Effector memory CD4-positive, alpha-beta T cell (primary cell): ENCODE measurements at places on chromosomes 11 and 22.

- no peak for DNase-seq
- no peak overlapping the region for H3K4me3 ChIP-seq
- no peaks in the 10 kb centered on the region for H3K36me3 ChIP-seq
- H3K27me3 ChIP-seq = no peaks in the 10 kb centered on the region
Observed at GRCh38 chr11:15523543-15523942, 408.8 kb downstream of the INSC start.

DNA sequence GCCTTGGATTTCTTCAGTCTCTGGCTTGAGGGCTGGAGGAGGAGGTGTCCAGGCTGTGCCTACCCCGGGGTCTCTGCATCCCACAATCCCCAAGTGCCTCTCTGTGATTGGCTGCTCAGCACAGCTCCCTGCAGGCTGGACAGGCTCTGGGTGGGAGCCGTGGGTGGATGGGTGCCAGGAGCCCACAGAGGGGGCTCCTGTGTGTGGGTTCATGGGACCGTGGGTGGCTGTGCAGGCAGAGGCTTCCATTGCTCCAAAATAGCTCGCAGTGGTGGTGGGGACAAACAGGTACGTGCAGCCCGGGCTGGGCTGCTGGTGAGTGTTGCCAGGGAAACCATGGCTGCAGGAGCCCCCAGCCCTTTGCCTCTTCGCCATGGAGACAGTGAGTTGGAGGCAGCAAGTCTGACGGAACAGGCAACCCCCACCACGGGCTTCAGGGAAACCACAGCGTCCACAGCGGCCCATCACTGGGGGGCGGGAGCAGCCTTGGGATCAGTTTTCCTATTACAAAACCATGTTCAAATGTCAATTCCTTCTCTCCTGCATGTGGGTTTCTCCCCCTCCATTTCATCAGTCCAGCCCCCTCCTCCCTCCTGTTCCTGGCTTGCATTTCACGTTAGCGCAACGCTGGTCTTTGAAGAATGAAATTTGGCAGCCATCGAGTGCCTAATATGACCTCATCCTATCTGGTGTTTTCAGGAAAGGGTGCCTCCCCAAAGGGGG lies 155.2 kb downstream of the TRIM29 start:
- no peak overlapping the region for H3K4me3 ChIP-seq
- H3K27me3 ChIP-seq = peaks cover 2% of the 10 kb centered on the region
- H3K36me3 ChIP-seq = no peaks in the 10 kb centered on the region
- DNase-seq = no peak
- H3K27ac ChIP-seq = no peak overlapping the region

GRCh38 chr11:121559606-121560200 lies 106.9 kb upstream of the SORL1-AS1 start:
- no peak for DNase-seq
- H3K4me1 ChIP-seq = no peaks in the 10 kb centered on the region
- no peak overlapping the region for H3K27ac ChIP-seq
- peaks cover 73% of the 10 kb centered on the region for H3K36me3 ChIP-seq

GRCh38 chr11:59953463-59954218 lies 10.2 kb upstream of the OOSP4A start:
- no peak overlapping the region for H3K27ac ChIP-seq
- H3K27me3 ChIP-seq = no peaks in the 10 kb centered on the region
- no peaks in the 10 kb centered on the region for H3K4me1 ChIP-seq

- H3K36me3 ChIP-seq = peaks cover 59% of the 10 kb centered on the region
- H3K27ac ChIP-seq = no peak overlapping the region
- no peaks in the 10 kb centered on the region for H3K4me1 ChIP-seq
- no peak overlapping the region for H3K4me3 ChIP-seq
- no peaks in the 10 kb centered on the region for H3K27me3 ChIP-seq
Observed at GRCh38 chr11:128804481-128804880, 62.6 kb downstream of the KCNJ1 start.

- H3K36me3 ChIP-seq = no peaks in the 10 kb centered on the region
- peaks cover 2% of the 10 kb centered on the region for H3K27me3 ChIP-seq
- no peak overlapping the region for H3K27ac ChIP-seq
- DNase-seq = no peak
Observed at GRCh38 chr11:2276280-2277007, 6.1 kb upstream of the ASCL2 start.

GRCh38 chr11:34366522-34366921 lies 8.7 kb upstream of the ABTB2 start:
- no peak overlapping the region for H3K4me3 ChIP-seq
- H3K27me3 ChIP-seq = no peaks in the 10 kb centered on the region
- H3K36me3 ChIP-seq = no peaks in the 10 kb centered on the region
- H3K4me1 ChIP-seq = no peaks in the 10 kb centered on the region
- no peak for DNase-seq
